Heart right ventricle (tissue), 16 donors: ENCODE measurements at places on chromosomes 11 and 22. TPM values are rescaled to one million over a fixed set of nuclear protein-coding genes. Genes with fewer than 3 reads are reported as not detected.

DNA sequence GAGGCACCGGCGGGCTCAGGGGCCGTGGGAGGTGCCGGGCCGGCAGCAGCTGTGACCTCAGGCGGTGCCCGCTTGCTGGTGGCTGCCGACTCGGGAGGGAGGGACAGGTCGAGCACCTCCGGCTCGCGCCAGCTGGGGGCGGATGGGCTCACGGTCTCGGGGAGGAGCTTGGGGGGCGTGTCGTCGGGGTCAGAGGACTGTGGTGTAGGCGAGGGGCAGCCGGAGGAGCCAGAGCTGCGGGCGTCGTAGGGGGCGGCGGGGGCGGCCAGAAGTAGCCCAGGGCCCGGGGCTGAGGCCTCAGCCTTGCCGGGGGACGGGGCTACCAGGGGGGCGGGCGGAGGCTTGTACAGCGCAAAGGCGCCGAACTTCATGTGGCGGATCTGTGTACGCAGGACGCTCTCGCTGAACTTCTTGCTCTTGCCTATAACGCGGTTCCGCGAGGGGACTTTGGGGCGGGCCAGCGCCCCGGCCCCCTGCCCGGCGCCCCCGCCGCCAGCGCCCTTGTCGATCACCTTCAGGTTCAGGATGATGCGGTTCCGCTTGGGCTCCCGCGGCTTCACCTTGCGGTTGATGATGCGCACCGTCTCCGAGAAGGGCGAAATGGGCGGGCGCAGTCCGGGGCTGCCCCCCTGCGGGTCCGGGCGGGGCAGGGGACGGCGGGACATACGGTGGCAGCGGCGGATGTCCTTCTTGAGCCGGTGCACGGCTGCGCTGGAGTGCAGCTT lies 5.5 kb downstream of the CBX6 start:
- no peak for DNase-seq

The TMEM191C gene
- total RNA-seq = 0.95 TPM

- DNase-seq = no peak
Measured at GRCh38 chr22:27372364-27372763, 429.2 kb downstream of the MN1 start.

DNA sequence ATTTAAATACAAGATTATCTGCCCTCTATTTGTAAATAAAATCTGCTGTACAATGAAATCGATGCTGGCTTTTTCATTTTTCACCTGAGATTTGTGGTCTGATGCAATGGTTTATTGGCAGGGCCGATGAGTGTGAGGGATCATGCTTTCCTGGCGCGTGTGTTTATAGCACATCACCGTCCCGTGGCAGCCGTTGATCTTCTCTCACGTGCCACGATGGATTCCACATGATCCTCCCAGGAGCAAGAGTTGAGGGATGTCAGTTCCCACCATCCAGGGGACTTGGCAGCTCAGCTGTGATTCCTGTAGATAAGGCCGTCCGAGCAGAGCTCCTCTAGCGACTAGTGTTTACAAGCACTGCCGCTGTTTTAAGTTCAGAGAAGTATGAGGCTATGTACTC lies 213.7 kb downstream of the TBC1D22A start:
- DNase-seq = no peak

DNA sequence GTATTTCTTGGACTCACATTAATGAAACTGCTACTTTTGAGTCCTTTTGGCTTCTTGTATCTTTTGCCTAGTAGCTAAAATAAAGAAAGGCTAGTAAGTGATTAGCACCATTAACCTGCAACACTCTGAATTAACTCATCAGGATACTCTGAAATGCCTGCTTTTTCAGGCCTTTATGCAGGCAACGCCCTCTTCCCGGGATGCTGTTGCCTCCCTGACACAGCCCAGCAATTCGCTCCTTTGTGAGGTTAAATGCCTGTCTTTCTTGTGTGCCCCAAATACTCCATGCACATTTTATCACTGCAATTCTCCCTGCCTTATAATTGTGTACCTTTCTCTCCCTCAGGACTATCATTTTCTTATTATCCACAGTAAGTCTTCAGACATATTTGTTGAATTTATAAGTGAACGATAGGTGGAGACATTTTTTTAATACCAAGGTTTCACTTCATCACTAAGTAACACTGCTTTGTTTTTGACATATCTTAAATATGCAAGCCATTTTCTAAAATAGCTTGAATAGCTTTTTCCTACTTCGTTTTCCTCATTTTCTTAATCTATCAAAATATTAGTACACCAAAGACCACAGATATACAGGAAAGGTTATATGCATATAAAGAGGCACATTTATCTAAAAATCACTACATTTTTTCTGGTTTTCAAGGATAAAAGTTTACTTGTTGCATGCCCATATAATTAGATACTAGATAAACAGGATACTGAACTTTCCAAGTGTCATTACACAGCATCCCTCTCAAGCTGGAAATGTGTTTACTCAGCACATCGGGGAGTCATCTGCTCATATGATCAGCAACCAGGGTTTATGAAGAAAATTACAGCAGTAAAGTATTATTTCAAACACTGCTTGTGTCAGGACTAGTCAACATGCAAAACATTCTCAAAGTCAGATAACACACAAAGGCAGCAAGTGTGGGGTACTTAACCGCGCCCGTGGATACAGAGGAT lies 48.5 kb upstream of the DDI1 start:
- DNase-seq = no peak
